ENCODE measurements at places on chromosomes 1 and 21.

DNA sequence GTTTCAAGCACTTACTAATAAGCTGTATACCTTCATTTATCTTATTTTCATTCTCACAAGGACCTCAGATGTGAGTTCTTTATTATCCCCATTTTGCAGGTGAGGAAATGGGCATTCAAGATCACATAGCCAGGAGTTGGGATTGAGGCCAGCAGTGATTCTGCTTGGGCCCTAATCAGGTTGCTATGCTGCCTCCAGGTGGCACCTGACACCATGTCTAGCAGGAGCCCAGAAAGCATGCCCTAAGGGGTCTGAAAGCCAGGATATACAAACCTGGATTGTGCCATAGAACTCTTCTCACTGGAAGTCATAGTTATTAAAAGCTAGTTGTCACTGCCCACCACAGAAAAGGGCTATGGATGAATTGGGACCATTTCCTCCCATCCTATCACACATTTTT is 61.1 kb downstream of the FYB2 start:
- DNase-seq = no peak

GRCh38 chr1:75797606-75798216 is 1.0 kb downstream of the MSH4 start:
- no peak for DNase-seq

GRCh38 chr1:156727492-156727891 is 777 bp upstream of the METTL25B start:
- no peak for DNase-seq

DNA sequence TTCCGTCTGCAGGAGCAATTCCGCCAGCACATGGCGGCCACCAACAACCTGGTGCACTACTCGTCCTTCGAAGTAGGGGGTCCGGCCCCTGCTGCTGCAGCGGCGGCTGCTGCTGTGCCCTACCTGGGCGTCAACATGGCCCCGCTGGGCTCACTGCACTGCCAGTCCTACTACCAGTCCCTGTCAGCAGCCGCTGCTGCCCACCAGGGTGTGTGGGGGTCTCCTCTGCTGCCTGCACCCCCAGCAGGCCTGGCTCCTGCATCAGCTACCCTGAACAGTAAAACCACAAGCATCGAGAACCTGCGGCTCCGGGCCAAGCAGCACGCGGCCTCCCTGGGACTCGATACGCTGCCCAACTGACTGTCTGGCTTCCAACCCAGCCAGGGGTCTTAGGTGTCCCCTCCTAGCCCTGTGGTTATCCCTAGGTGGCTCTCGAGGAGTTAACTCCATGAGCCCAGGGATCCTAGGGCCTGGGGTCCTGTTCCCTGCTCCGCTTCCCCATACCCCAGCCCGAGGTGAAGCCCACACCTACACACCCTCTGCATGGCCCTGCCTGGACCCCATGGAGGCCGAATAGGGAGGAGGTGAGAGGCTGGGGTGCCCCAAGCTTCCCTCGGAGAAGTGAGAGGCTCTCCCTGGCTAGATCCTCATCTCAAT is 22.6 kb downstream of the DMBX1 start:
- DNase-seq = peak; percentile 91

- DNase-seq = no peak
These were observed 9.6 kb downstream of the ACKR1 start for GRCh38 chr1:159214149-159214760.

DNA sequence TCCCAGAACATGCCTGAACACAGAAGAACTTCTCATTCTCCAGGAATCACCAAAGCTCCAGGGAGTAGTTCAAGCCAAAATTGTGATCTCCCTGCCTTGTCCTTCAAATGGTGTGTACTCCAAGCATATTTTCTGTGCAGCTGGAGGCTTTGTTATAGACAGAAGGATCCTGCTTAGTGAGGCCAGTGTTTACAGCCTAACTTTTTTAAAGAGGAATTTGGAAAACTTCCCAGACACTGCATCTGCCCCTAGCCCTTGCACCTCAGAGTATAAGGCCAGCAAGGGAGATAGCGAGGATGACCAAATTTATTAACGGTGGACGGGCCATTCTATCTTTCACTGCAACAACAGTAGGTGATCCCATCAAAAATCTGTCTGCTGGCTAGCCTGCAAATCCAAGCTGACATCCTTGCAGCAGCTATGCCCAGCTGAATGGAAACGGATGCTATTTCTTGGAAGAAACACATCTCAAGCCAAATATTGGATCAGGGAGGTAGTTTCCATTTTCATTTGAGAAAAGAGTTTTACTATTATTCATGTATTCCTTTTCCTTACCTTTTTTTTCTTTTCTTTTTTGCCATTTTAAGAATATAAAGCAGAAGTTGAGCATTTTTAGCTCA is 249.8 kb downstream of the USH2A start:
- DNase-seq = no peak

DNA sequence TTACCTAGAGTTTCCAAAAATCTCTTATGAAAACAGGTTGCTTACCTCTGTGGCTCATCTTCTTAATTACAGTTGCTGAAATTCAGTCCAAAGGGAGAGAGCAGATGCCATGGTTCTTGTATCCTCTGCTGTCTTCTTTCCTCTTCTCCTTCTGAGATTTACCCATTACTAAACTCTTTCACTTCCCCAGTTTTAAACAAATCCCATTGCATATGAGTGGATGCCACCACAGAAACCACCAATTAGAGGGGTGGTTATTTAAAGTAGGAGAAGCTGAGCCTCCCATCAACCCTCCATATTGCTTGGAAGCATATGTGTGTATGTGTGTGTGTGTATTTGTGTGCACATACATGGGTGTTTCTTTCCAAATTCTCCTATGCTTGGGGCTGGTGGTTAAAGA is 128.5 kb upstream of the KCNK1 start:
- no peak for DNase-seq

DNA sequence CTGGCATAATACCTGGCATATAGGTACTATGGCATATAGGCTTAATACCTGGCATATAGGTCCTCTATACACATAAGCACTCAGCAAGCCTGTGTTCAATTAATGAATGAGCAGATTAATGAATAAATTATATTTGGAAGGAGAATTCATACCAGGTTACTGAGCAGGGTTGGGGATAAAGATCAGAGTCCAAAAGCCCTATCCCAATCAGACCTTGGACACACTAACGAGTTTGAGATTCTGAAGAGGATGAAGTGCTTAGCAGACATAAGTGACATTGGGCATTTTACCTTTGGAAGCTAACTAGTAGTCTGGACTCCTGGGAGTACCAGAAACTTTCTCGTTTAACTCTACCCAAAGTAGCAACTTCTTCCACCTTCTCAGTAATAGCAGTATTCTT is 63.3 kb upstream of the ARHGAP29 start:
- no peak for DNase-seq

- no peak for DNase-seq
These were observed 34.2 kb upstream of the JUN start for GRCh38 chr1:58818075-58818474.

DNA sequence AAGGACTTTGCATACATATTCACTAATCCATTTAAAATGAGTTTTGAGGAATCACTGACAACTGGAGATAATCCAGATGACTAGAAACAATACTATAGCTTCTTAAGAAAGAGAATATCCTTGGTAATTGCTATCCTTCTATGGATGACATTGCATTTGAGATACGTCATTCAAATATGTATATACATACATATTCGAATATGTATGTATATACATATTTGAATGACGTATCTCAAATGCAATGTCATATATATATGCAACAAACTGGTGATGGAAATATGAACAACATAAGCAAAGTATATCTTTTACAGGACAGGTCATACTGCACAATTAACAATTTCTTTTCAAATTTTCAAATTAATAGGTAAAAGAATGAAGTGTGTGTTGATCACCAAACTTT is 41.7 kb downstream of the EXTL2 start:
- DNase-seq = no peak

- DNase-seq = no peak
These were observed 18.4 kb downstream of the HHAT start for GRCh38 chr1:210347112-210347511.

DNA sequence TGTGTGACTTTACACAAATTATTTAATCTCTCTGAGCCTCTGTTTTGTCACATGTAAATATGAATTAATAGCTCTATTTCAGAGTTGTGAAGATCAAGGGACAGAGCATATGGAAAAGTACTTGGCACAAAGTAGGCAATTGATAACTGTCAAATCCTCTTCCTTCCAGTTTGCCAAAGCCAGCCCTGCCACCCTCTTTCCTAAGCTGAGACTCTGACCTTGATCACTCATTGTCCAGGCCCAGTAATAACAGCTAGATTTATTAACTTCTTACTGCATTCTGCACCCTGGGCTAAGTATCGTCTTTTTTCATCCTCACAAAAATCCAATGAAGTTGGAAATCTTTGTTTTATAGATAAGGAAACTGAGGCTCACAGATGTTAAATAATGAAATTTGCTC is 70.8 kb upstream of the ATP1A1 start:
- no peak for DNase-seq

GRCh38 chr1:193569096-193569982 is 382.9 kb upstream of the B3GALT2 start:
- no peak for DNase-seq

DNA sequence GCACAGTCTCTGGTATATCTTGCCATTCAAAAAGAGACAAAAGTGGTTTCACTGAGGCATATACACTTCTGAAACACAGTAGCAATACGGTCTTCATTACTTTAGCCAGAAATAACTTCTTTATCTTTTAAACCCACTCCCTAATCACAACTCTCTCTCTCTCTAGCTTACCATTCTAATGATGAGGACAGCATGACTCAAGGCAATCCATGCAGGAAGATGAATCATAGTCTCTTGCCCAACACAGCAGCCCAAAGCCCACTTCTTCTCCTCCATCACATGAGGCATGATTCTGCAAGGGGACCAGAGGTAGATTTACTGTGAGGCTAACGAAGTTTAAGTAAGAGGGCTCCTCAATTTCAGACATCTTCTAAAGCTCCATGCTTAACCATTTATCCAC is 285.0 kb upstream of the NR5A2 start:
- DNase-seq = no peak

DNA sequence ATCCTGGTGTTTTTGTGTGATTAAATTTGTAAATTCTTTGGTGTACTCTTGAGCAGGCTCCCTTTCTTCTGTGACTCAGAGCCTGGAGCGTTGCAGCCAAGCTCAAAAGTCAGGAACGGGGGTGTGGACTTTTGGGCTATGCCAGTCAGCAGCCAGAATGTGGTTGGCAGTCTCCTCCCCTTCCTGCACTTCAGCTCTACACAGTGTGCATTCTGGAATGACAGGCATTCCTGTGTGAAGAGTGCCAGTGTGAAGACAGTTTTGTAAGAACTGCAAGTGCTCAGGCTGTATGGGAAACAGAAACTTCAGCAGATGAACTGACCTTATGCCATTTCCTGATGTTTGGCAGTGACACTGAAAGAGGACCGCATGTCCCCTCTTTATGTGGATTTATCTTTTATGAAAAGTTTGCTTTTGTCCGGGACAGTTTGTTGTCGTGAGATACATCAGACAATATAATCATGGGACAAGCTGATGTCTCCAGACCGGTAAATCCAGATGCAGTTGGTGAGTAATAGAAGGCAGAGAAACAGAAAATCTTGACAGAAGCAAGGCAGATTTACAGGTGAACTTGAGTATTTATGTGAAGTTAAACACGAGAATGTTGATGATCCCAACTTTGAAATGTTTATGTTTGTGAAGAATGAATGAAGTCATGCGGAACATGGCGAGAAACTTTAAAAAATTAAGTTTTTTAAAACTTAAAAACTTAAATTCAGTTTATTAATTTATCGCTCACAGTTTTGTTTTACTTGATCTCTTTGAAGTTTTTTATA is 67.7 kb upstream of the RCC1 start:
- no peak for DNase-seq

DNA sequence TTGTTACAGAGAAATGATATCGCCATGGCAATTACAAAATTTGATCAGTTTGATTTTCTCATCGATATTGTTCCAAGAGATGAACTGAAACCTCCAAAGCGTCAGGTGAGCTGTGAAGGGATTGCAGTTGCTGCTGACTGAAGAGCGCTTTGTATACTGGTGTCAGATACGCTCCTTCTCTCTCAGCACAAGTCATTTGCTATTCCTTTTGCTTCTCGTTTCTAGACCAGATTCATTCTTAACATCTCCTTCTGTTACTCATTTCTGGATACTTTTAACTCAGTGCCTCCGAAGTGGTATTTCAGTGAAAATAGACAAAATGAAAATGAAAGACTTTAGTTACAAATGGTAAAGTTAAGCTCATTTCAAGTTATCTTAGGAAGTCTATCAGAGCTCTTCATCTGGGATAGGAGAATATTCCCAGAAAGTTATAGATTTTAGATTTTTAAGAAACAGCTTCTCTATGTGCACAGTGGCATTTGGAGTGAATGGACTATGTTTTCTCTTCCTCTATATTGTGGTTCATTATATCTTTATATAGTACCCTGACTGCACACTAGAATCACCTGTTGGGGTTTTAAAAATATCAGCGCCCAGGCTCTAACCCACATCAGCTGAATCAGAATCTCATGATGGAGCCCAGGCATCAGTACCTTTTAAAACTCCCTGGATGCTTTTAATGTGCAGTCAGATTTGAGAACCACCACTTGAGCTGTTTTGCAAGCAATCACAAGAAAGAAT is 30.3 kb upstream of the KCNQ4 start:
- no peak for DNase-seq

DNA sequence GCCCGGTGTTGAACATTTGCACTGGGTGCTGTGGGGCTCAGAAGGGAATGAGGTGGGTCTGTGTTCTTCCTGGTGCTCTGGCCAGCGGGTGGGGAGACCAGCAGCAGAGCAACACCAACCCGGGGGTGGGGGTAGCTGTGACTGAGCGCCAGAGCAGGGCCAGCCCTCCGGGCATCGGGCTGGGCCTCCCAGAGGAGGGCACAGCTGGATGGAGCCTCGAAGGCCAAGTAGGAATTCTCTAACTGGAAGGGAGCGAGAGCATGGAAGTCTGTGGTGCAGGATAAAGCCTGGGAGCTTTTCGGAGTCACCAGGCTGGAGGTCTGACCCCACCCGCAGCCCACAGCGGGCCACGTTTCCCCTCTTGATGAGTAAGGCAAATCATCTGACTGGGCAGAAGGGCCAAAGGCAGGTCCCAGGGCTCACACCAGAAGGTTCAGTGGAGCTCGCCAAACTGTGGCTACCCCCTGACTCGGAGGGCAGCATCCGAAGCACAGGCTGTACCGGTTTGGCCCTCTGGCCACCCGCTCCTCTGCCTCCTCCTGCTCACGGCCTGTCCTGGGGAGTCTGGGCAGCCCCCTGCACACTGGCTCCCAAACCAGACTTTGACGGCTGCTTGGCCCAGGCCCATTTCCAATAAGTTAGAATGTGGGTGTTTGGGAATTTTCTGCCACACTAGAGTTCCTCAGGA is 18.8 kb downstream of the SLC1A7 start:
- no peak for DNase-seq

- no peak for DNase-seq
These were observed 554.6 kb upstream of the NCAM2 start for GRCh38 chr21:20443558-20444155.

DNA sequence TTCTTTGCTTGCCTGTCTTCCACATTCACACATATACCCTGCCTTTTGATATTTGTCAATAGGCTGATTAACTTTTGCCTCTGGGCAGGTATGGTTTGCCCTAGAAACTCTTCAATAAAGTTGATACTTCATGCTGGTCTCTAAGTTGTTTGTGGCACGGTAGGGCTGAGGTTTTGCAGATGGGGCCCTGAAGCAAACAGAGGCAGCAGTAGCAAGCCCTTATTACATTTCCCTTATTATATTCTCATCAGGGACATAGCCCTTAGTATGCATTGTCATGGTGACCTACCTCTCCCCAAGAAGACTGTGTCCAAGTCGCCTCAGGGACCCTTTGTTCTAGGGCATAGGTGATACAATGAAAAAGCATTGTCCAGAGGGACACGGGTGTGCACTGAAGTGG is at the start of gene OR6P1:
OR6P1 (minus strand) TSS at position 101 of the 400 bp plus-strand sequence. CDS start 6,976 bp downstream, outside the sequence.
- DNase-seq = no peak

GRCh38 chr1:245956225-245956624 is 550.9 kb downstream of the SMYD3 start:
- no peak for DNase-seq

GRCh38 chr1:246470585-246470984 is 36.5 kb downstream of the SMYD3 start:
- no peak for DNase-seq

Data from chondrocyte (in vitro differentiated cells).